ENCODE measurements at places on chromosomes 6 and 20.

- DNase-seq: peak; percentile 81
Observed at GRCh38 chr6:47413752-47414422, 63.7 kb upstream of the CD2AP start.

- DNase-seq: peak; percentile 81
Observed at GRCh38 chr6:46199387-46199786, 28.6 kb upstream of the ENPP5 start.

- DNase-seq: peak; percentile 51
Observed at GRCh38 chr6:148109732-148110131, 232.9 kb upstream of the SASH1 start.

DNA sequence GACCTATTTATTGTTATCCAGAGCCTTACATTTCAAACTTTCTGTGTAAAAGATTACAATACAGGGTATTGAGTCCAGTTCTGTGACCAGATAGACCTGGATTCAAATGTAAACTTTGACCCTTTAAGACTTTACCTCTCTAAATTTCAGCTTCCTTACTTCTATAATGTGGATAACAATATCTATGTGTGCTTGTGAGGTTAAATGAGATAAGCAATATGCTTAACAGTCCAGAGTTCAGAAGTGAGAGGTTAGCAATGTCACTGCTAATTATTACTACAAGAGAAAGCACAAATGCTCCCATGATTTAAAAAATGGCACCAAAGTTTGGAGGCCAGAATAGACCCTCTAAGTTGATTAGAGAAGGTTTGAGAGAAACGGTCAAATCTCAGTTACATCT is 27.5 kb downstream of the EPB41L2 start:
- DNase-seq: no peak

GRCh38 chr20:62570403-62570802 is 71.9 kb upstream of the SLCO4A1 start:
- no peak for DNase-seq

GRCh38 chr6:168684906-168685305 is 243.9 kb downstream of the SMOC2 start:
- no peak for DNase-seq

DNA sequence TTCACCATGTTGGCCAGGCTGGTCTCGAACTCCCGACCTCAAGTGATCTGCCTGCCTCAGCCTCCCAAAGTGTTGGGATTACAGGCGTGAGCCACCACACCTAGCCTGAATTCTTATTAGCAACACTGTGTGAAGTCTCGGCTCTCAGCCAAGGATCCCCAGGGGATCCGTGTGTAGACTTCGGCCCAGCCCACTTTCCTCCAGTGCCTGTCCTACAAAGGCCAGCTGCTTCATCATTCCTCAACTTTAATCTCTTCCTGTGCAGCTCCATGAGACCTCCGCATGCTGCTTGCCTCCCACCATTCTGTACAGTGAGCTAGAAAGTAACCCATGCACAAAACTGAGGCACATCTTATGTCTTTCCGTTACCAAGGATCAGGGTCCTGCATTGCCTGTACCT is 71.8 kb downstream of the SAMD3 start:
- no peak for DNase-seq

- peak; percentile 98 for DNase-seq
Observed at GRCh38 chr6:82017288-82017687, 230.3 kb downstream of the IBTK start.

GRCh38 chr6:23311211-23311610 is 741.8 kb downstream of the HDGFL1 start:
- no peak for DNase-seq

GRCh38 chr20:3275966-3276679 is 37.1 kb upstream of the SLC4A11 start:
- DNase-seq: no peak

GRCh38 chr6:149134511-149134933 is 183.0 kb upstream of the TAB2 start:
- DNase-seq: no peak

GRCh38 chr6:87879132-87879861 is 168.3 kb upstream of the SPACA1 start:
- DNase-seq: no peak

DNA sequence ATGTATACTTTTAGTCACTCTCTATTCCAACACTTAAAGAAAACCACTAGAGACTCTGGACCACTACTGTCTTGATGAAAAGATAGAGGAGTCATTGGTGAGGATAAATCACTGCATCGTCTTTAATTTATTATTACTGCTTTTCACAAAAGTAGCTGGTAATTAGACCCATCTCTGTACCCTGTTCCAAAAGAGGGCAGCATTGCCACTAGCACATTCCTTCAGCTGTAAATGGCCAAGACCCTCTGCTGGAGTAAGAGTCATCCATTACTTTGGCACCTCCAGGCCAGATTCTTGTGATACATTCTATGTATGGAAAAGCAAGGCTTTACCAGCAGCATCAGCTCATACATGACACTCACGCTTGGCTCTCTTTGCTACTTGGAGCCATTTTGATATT is 49.5 kb upstream of the PREP start:
- DNase-seq: no peak

- DNase-seq: no peak
Observed at GRCh38 chr20:32832664-32833063, 12.9 kb downstream of the MAPRE1 start.

DNA sequence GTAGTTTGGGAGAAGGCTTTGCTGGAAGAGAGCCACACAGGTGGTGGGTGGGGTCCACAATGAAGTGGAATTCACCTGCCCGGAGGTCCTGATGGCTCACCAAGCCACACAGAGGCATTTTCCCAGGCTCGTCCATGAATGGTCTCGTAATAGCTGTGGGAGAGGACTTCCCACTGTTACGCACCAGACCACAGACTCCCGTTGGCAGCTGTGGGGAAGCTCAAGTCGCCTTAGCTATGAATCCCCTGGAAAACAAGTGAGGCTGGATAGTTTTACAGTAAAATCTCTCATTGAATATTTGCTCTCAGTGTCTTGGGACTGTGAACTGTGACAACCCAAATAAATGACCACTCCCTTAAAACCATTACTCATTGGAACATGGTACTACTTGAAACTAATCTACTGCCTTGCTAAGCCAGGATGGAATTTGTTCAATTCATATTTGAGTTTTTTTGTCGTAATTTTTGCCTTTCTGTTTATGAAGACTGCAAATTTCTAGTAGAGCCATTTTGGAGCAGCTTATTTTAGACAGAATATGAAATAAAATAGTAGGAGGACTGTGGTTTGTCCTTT is 79.4 kb downstream of the JAG1 start:
- peak; percentile 54 for DNase-seq

DNA sequence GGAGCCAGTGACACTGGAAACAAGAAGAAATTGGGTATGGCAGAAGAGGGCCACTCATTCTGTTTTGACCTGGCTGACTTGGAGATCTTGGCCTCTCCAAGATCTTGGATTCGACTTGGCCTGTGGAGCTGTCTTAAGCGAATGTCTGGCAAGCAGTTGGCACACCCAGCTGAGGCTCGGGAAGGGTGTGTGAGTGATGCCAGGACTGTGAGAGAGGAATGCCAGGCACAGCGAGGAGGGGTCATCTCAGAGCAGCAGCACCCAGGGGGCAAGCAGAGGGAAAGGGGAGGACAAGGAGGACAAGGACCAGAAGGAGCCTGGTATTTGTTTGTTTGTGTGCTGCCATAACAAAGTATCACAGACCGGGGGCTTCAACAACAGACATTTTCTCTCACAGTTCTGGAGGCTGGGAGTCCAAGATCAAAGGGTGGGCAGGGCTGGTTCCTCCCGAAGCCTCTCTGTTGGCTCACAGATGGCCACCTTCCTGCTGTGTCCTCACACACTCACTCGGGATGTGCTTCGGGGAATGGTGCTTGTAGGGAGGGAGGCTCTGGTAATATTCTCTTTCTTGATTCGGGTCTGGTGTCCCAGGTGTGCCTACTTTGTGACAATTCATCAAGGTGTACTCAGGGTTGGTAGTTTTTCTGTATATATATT is 33.0 kb downstream of the RPP40 start:
- no peak for DNase-seq
